ENCODE measurements at places on chromosomes 7 and 10.
A peak's percentile ranks its signal among the peaks of the same experiment; 100 is the strongest.

GRCh38 chr7:26633557-26633956 is 230.8 kb downstream of the SKAP2 start:
- no peak for DNase-seq

GRCh38 chr10:89795840-89796239 is 94.5 kb downstream of the KIF20B start:
- DNase-seq: no peak

GRCh38 chr7:30164567-30164966 is 29.8 kb downstream of the MTURN start:
- DNase-seq: no peak

DNA sequence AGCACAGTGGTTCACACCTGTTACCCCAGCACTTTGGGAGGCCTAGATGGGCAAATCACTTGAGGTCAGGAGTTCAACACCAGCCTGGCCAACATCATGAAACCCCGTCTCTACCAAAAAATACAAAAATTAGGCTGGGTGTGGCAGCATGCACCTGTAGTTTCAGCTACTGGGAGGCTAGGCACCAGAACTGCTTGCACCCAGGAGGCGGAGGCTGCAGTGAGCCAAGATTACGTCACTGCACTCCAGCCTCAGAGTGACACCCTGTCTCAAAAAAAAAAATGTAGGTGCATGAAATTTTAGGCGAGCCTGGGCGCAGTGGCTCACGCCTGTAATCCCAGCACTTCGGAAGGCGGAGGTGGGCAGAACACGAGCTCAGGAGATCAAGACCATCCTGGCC is 9.6 kb downstream of the BCL7B start:
- DNase-seq: no peak

- DNase-seq: no peak
These were observed 7.5 kb upstream of the SMNDC1 start for GRCh38 chr10:110312206-110312605.

GRCh38 chr7:124762611-124763143 is 2.9 kb downstream of the GPR37 start:
- DNase-seq: no peak

DNA sequence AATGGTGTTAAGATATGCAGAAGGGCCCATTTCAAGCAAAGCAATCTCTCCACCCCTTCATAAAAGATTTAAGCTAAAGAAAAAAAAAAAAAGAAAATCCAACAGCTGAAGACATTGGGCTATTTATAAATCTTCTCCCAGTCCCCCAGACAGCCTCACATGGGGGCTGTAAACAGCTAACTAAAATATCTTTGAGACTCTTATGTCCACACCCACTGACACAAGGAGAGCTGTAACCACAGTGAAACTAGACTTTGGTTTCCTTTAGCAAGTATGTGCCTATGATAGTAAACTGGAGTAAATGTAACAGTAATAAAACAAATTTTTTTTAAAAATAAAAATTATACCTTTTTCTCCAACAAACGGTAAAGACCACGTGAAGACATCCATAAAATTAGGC is 28.6 kb downstream of the PPP3CB start:
- no peak for DNase-seq

- DNase-seq: no peak
These were observed 386.7 kb downstream of the PHTF2 start for GRCh38 chr7:78185149-78185745.

GRCh38 chr7:33932221-33932620 is 26.9 kb downstream of the BMPER start:
- no peak for DNase-seq

- peak; percentile 31 for DNase-seq
These were observed 493.4 kb downstream of the TNS3 start for GRCh38 chr7:47088329-47089067.

DNA sequence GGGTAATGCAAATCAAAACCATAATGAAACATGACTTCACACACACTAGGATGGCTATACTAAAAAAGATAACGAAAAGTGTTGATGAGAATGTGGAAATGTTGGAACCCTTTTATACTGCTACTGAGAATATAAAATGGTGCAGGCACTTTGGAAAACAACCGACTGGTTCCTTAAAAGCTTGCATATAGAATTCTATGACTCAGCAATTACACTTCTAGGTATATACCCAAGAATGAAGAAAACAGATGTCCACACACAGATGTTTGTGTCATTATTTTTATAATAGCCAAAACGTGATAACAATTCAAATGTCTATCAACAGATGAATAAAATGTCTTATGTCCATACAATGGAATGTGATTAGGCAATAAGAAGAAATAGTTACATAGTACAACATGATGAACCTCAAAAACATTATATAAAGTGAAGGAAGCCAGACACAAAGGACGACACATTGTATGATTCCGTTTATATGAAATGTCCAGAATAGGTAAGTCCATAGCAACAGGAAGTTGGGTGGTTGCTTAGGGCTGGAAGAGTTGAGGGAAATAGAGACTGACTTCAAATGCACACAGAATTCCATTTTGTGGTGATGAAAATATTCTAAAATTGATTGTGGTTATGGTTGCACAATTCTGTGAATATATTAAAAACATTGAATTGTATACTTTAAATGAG is 148.3 kb upstream of the PHYHIPL start:
- no peak for DNase-seq

GRCh38 chr7:41996381-41997035 is 240.5 kb downstream of the GLI3 start:
- DNase-seq: no peak

GRCh38 chr10:15200626-15201025 is 32.1 kb upstream of the NMT2 start:
- DNase-seq: no peak

- DNase-seq: no peak
These were observed 234.3 kb upstream of the MBL2 start for GRCh38 chr10:53006663-53007526.

DNA sequence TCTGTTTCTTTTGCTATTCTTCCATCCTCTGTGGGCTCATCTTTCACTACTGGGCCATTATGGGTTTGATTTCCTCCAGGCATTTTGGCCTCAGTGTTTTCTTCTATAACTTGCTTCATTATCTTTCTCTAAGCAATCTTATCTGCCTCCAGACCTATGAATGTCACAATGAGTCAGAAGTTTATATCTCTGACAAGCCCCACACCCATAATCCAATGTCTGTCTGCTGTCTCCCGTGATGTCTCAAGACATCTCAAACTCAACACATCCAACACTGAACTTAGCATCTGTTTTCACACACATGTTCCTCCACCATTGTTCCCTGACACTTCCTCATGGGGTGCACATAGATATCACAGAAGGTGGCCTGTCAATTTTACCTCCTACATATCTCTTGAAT is 46.7 kb upstream of the RHOBTB1 start:
- DNase-seq: no peak

DNA sequence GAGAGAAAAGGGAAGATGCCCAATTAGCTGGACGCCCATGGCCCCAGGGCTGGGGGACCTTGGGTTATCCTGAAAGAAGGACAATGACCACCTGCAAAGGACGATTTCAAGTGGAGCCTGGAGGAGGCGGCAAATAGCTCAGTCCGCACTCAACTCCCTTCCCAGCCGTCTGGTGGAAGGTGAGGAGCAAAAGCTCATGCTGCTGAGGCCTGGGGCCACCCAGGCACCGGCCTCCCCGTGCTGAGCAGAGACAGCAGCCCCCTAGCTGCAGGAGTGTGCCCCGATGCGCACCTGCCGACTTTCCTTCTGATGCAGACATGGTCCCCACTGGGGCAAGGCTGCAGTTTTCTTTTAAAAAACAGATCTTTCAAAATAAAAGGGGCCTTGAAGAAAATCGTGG is 7.9 kb downstream of the FAM20C start:
- no peak for DNase-seq

DNA sequence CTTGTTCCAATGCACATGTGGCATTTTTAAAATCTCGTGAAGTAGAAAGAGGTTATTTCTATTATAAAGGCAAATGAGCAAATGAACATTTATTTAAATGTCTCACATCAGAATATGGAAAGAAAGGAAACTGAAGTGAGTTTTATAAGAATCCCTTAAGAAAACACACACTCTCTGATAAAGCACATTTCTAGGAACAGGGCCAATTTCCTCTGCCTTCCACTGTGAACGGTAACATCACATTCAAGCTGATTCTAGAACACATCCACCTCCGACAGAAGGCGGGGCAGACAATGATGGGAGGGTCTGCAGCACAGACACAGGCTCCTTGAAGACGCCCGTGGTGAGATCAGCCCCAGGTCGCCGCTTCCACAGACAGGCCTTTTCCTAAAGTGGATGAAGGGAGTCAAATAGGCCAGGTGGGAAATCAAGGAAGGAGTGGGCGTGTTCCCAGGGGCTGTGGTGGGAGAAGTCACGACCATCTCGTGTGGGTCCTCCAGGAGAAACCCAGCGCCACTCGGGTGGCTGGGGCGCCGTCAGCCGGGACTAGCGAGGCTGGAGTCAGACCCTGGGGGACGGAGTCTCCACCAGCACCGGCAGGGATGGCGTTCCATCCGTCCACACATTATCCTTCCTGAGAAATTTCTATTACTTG is 31.1 kb downstream of the PITRM1 start:
- no peak for DNase-seq

DNA sequence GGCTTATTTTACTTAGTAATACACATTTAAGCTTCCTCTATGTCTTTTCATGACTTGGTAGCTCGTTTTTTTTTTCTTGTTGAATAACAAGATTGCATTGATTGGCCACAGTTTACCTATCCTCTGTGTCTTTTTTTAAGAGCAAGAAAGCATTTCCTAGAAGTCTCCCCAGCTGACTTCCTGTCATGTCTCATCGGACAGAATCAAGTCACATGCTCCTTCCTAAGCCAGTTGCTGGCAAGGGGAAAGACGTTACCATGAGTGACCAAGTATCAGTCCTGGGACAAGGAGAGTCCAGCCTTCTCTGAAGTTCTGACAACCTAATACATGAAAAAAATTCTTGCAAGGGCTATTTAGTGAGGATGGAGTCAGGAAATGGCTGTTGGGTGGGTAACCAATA is 24.9 kb upstream of the SFRP5 start:
- peak; percentile 63 for DNase-seq

- DNase-seq: no peak
These were observed 16.1 kb upstream of the TRPV6 start for GRCh38 chr7:142901426-142902259.

DNA sequence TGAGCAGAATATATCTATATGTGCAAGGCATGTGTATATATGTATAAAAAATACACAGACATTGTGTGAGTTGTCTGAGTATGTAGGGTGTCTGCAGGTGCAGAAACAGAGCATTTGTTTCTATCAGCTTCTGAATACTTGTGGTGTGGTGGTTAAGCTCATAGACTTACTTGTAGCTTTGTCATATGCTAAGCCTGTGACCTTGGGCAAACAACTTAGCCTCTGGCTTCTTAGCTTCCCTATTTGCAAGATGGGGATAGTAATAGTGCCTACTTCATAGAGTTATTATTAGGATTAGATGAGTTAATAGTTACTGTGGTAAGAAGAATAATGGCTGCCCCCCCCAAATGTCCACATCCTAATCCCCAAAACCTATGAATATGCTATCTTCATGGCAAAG is 28.2 kb upstream of the PAX2 start:
- DNase-seq: no peak

GRCh38 chr7:31106303-31107105 is 54.4 kb downstream of the ADCYAP1R1 start:
- no peak for DNase-seq

DNA sequence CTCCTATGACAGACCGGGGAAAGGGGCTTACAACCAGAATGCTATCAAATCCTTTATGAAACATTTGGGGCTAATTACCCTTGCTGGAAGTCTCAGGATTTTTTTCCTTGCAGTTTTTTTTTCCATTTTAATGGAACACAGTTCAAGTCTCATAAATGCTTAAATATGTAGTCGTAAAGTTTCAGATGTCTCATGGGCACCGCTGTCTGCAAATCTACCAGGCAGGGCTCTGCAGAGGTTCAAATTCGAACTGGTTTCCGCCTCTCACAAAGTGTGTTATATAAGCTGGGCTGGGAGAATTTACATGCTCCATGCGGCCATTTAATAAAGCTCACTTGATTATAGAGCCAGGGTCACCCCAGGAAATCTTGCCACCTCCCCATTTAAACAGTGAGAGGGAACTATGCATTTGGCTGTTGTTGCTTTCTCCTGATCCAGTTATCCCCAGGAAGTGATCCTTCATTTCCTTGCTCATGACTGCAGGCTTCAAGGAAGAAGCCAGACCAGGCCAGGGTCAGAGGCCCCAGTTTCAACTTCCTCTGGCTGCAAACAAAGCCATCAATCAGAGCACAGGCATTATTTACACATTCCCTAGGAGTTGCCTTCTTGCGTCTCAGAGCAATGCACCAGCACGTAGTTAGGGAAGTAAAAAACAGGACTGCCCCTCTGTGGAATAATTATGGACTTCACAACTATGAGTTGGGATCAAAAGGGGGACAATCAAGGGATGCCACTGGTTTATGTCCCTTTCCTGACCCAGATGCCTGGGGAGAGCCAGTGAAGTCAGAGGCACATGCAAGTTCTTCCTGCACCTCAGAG is 358.8 kb downstream of the PRPF18 start:
- no peak for DNase-seq

DNA sequence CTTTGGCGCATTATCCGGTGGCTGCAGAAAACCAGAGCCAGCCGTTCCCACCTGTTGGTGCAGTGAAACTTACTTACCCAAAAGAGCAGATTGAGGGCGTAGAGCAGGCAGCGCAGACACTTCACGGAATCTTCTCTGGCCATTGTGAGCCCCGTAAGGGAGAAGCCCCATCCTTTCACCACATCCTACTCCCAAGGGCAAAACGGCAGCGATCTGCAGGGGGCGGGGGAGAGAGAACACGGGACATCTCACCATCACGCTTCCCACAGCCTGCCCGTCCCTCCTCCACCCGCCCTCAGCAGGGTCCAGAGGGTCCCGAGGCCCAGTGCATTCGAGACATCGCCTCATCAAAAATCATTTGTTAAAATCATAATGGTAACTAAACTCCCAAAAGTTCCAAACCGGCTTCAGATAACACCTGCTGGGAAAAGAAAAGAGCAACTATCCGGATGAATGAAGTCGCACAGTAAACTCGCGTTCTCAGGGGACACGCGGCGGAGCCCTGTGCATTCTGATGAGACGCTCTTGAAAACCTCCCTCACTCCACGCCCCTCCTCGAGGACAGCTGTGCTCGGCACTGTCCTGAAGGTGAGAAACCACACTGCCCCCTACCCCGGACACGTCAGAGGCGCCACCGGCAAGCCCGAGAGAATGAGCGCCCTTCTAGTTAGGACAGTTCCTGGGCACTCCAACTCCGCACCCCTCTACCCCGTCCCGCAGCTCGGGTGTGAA is 1.2 kb downstream of the TSPAN12 start:
- peak; percentile 12 for DNase-seq

DNA sequence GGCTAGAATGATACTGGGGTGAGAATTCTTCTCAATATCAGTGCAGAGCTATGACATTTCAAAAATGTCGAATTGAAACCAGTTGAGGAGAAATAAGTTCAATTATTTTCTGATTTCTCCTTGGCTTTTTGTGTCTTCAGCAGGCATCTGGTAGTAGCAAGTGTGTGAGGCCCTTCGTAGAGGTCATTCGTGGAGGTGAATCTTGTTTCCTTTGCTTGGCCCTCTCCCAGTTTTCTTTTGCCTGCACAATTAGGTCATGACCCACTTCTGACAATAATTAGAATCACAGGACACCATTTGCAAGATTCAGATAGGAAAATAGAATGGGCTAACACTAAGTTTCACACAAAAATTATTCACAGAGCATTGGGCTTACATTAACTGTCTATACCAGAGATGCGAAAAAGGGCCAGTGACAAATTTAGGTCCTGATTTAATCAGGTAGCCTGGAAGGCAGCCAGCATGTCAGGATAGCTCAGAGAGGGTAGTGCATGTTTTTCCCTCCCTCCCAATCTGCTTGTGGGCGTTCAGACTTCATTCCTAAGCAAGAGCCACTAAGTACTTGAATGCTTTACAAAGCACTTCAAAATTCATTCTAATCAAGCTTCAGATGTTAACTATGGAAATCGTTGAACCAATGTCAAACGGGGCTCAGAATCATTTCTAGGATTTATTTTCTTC is 24.0 kb upstream of the A1CF start:
- no peak for DNase-seq
